ENCODE measurements at places on chromosomes 3 and 15.
A peak's percentile ranks its signal among the peaks of the same experiment; 100 is the strongest.

GRCh38 chr3:119643528-119643927 is 16.9 kb downstream of the POPDC2 start:
- DNase-seq = no peak

GRCh38 chr3:149816986-149817385 is 4.0 kb downstream of the RNF13 start:
- no peak for DNase-seq

- peak; percentile 68 for DNase-seq
These were observed 17.1 kb downstream of the TJP1 start for GRCh38 chr15:29805043-29805707.

DNA sequence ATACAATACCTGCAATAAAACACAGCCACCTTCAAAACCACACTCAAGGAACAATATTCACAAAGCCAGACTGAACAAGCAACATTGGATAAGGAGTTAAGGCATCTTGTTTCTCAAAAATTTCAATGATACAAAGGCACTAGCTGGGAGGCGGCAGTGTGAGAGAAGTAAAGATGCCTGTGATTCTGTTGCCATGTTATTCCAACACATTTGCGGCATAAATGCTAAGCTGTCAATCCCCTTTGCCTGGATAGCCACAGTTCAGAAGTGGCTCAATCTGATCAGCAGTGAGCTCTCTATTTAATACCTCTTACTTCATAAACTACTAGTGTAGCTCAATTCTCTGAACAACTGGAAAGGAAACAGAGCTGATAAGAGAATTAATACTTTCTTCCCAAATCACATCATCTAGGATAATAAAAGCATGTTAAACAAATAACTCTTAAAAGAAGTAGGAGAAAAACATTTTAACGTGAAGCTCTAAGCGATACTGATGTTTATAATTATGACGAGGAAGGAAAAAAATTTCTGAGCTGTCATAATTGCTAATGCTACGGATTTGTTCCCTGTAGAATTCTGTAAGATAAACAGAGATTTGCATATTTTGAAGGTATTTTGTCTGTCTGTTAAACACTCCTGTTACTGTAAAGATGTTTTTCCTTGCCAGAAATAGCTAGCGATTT is 358.4 kb downstream of the FOXP1 start:
- DNase-seq = no peak

DNA sequence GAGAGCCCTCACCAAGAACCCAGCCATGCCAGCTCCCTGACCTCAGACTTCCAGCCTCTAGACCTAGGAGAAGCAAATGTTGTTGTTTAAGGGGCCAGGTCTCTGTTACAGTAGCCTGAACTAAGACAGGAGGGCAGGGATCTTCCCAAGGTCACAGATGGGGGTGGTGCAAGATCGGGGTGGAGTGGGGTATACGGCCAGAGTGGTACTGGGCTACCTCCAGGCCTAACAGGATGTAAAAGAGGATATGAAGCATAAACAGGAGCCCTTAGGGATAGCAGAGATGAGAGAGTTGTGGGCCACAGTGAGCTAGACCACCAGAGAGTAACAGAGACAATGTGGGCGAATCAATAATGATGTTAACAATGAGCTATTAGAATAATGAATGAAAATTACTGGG is 82.9 kb downstream of the TOP2B start:
- DNase-seq = no peak

DNA sequence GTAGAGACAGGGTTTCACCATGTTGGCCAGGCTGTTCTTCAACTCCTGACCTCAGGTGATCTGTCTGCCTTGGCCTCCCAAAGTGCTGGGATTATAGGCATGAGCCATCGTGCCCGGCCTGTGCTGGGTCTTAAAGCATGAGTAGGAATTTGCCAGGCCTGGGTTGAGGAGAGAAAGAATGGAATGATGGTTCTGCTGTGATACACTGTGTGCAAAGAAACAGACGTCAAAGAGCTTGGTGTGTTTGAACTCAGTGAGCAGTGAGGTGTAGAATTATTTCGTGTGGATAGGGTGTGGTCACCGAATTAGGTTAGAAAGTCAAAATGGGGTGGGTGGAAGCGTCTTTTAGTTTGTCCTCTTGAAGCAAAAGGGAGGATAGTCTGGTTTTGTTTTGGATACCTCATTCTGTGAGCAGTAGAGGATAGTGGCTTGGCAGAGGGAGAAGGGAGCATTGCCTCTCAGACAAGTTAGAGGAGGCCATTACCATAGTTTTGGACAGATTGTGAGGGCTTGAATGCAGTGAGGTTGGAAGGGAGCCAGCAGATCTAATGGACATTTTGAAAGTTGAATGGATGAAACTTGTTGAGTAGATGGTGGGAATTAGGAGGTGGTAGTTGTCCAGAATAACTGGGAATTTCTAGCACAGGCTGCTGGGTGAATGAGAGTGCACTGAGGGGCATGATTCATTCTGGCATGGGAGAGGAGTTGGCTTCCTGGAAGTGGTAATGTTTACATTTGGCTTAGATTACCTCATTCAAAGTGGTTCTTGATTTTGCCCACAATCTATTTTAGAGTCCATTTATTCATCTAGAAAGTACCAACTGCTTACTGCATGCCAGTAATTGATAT is 27.2 kb downstream of the AKAP13 start:
- no peak for DNase-seq

DNA sequence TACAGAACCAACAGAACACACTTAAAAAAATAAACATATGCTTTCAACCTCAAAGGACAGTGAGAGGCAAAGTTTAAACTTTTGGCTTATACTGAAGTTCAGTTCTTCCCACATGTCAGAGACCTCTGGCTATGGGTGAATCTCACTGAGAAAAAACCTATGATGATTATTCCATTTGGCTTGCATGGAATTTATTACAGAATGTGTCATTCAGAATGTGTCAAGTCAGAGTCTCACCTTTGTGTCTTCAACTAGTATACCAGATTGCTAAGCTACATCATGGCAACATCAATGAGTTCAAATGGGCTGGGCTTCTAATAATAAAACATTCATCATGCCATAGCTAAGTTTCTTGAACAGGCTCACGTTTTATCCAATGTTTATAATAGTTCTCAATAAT is 987.0 kb downstream of the NTRK3 start:
- DNase-seq = no peak

- no peak for DNase-seq
These were observed 285.2 kb upstream of the MME start for GRCh38 chr3:154794814-154795445.

DNA sequence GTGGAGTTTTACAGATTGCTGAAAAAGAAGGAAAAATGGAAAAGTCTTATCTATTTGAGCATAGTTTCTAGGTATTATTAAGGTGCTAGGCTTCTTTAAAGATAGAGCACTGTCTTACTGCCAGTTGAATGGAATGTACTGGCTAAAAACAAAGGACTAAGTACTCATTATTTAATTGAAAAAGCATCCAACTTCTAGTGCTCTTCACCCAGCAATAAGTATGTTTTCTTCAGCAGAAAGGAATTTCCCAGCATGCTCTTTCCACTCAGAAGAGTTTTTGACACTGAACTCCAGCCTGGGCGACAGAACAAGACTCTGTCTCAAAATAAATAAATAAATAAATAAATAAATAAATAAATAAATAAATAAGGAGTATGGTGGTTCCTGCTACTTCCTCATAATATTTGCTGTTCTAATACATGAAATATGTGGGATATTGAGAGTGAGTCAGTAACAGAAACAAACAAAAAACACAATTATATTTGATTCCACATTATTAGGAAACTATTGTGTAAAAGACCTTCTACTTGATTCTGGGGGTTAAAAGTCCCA is 70.6 kb downstream of the ATP13A4 start:
- DNase-seq = no peak

DNA sequence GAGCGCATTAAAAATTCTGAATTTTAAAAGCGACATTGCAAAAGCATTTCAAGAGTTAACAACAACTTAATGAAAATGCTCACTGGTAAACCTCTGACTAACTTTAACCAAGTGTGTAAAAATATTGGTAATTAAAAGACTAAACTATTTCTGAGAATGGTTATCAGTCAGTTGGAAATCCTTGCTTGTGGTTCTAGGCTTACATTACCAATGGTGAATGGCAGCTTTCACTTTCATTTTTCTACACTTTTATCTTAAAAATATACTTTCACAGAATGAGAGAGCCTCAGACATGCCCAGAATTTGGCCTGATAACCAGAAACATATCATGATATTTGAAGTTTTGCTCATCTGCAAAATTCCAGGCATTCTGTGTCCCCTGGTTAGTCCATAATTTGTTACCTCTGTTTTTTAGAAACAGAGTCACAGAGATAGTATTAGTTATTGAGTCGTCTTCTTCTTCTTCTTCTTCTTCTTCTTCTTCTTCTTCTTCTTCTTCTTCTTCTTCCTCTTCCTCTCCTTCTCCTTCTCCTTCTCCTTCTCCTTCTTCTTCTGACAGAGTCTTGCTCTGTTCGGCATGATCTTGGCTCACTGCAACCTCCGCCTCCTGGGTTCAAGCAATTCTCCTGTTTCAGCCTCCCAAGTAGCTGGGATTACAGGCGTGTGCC is 5.5 kb upstream of the RNF111 start:
- no peak for DNase-seq

- DNase-seq = no peak
These were observed 271.9 kb downstream of the LRRC3B start for GRCh38 chr3:26894443-26894842.

GRCh38 chr15:45402955-45403877 is 24.9 kb upstream of the GATM start:
- peak; percentile 42 for DNase-seq

GRCh38 chr15:96561593-96561992 is 231.1 kb downstream of the NR2F2 start:
- no peak for DNase-seq

- no peak for DNase-seq
These were observed 159.5 kb downstream of the PLCH1 start for GRCh38 chr3:155585384-155585783.

DNA sequence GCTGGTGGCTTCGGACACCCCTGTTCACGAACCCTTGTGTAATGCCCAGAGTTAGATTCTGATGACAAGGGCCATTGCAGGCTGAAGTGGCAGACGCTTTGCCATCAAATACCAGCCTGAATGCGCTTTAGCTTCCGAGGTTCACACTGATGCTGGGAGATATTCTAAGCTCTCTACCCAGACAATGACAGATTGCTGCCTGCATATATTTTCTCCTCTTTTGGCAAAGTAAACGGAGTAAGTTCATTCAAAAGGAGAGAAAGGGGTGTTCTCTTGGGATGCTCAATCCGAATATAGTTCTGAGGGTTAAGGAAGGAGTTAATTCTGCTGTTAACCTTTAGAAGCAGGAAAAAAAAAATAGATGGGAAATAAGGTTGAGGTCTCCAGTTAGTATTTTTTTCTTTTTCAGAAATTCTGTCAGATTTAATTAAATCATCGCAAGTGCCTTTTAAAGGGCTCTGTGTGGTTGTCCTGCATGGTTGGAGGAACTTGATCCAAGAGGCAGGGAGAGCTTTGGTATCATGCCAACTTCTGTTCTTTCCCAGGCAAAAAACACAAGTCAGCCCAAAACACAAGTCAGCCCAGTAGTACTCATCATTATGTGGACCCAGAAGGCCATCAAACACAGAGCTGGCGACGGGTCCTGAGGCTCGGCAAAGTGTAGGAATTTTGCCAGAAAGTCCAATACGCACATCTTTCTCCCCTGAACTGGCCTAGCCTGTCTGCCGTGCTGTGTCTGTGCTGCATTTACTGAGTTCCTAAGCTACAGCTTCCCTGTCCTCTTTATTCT is 70.9 kb upstream of the ST8SIA2 start:
- no peak for DNase-seq

GRCh38 chr3:70621451-70621850 is 309.0 kb upstream of the MDFIC2 start:
- no peak for DNase-seq

DNA sequence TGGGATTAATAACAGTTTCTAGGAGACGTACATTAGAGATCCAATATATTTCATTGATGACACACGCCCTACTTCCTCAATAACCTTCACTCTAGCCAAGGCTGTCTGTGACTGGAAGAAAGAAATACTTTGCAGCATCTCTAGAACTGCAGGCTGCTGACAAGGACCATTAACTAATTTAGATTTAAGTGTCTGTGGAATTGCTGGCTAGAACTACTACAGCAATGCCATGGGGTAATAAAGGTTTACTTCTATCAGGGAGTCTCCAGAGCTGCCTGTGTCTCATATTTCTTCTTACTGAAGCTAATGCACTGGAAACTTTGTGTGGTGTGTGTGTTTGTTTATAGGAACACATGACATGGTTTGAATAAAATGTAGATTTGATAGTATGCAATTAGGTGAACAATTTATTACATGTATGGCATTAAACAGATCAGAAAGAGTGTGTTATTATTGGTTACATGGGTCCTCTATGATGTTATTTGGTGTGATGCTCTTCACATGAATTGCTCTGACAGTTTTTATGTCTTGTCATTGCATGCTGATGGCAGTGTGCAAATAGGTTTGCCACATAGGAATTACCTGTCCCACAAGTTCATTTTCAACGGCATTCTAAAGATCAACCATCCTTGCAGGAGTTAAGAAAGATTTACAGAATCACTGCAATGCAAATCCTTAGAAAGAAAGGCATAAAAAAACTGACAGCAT is 916.2 kb upstream of the CADM2 start:
- no peak for DNase-seq

DNA sequence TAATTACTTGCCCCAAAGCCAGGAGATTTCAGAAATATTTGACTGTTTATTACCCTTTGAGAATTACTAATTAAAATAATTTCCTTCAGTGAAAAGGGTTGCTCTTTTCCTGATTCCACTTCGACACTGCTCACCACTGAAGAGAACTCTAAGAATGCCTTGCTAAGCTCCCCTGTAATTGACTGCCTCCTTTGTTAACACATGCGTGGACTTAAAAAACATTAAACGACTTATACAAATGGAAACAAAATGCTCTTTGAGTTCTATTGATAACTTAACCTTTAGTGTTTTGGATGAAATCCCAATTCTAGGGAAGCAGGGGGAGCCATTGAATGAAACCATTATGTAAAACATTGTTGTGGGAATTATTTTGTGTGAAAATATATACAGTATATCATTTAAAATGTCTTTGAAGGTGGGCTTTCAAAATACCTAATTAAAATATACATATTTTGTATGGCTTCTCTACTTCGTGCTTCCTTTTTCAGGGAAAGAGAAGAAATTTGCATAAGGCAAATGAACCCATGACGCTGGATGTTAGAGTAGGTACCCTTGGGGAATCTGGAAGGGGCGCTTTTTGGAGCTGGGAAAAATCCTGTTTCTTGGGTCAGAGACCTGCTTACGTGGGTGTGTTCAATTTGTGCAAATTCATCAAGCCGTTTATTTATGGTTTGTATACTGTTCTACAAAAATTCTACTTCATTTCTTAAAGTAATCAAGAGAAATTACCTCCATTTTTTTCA is 64.2 kb downstream of the WWTR1 start:
- DNase-seq = no peak

- DNase-seq = no peak
These were observed 224.8 kb upstream of the ATP10A start for GRCh38 chr15:26087881-26088280.

DNA sequence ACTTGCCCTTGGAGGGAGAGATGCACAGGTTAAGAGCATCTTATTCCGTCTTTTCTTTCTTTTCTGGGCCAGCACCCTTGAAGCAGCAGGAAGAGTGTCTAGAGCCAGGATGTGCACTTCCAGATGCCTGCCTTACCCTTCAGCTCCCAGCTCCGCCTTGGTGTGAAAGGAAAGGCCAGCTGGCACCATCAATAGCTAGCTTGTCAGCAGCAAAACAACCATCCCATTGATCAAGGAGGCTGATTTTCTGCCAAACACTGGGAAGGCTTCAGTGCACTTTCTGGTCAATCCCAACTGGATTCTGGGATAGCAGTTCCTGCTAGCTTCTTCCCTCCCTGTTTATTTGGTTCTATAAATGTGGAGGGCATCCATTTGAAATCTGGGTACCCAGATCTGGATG is 110.9 kb upstream of the GALNT15 start:
- DNase-seq = peak; percentile 62

GRCh38 chr3:49831341-49831740 is 17.6 kb upstream of the UBA7 start:
- DNase-seq = no peak

Measured in stomach (tissue), 19 donors.